ENCODE measurements at places on chromosomes 5 and 9. TPM values are rescaled to one million over a fixed set of nuclear protein-coding genes. Genes with fewer than 3 reads are reported as not detected.
A peak's percentile ranks its signal among the peaks of the same experiment; 100 is the strongest.

- DNase-seq = no peak
Observed at GRCh38 chr9:4567601-4568000, 77.3 kb downstream of the SLC1A1 start.

DNA sequence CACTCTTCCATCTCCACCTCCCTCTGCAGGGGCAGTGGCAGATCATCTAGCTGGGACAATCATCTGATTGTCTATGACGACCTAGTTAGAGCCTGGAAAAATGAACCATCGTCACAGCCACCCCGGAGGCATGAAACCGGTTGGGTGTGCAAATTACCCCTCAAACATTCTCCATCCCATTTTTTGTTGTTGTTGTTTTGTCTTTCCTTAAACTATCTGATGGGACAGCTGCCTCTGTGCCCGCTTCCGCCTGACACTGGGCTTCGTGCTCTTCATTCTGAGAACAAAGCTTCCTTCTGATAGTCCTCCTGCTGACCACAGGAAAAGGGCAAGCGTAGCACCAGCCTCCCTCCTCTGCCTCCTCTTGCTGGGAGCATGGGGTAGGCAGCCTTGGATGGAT is 7.0 kb upstream of the NDST1 start:
- no peak for DNase-seq

DNA sequence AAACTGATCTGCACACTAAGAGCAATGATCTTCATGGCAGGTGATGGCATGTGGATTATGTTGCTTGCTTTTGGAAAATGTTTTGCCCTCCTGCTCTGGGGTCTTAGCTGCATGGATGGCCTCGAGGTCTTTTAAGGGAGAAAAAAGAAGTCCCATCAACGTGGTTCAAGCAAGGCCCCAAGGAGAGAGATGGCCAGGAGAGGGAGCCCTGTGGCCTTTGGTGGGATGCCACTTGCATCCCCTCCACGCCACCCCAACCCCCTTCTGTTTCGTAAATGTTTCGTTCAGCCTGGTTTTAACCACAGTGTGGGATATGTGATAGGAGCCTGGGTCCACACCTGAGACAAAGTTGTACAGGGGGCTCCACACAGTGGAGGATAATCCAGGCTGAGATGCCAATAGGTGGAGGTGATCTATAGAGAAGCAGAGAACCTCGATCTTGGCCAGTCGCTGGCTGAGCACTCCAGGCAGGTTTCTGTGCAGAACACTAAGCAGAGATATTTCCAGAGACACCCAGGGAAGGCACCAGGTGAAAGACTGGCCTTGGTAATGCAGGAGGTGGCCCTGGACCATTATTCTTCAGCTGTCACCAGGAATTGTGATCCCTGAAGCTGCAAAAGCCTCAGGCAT is 25.8 kb upstream of the FRRS1L start:
- DNase-seq = no peak

- DNase-seq = no peak
Observed at GRCh38 chr9:2966565-2967300, 122.8 kb upstream of the PUM3 start.

- peak; percentile 47 for DNase-seq
Observed at GRCh38 chr5:152349683-152350526, 55.2 kb downstream of the NMUR2 start.

- DNase-seq = no peak
Observed at GRCh38 chr5:133841831-133842750, 126.3 kb downstream of the C5orf15 start.

DNA sequence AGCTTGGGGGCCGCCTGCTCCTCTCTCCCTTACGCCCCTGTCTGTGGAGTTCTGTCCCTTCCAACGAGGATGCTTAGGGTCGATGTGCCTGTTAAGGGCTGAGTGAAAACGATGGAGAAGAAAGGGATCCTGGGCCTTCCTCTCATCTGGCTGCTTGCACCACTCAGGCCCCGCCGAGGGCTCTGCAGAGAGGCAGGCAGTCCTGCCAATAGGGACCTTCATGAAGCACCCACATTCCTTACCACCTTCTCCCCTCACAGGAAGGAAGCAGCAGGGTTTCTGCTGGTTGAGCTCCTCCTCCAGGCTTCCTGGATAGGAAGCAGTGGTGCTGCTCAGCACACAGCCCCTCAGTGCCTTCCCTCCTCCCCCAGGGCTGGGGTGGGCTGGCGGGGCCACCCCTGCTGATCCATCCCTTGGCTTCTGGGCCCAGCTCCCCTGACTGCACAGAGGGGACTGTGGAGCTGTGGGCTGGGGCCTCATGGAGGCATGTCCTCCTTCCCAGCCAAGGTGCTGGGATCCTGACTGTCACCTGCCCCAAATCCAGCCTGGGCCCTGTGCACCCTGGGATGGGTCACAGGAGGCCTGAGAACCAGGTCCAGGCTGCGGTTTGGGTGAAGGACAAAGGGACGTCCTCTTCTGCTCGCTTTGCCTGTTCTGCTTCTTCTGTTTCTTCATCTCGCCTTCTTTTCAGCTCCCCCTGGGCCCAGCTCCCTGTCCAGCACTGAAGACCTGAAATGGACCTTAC is 50.5 kb downstream of the AHRR start:
- DNase-seq = no peak

DNA sequence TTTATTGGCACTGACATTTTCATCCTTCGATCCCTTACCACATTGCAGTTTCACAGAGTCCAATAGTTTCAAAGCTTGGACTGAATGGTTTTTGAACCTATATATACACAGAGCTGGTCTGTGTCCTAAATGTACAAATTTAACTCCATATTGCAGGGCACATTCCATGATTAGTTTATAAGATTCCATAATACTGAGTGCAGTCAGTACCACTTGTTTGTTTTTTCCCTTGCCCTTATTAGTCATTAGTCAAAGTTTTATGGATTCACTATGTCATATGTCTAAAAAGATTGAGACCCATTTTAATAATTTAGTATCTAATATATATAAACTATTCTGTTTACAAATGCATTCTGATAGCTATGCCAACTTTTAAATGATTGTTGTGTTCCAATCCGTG is 654.8 kb upstream of the MEF2C start:
- no peak for DNase-seq

- DNase-seq = no peak
Observed at GRCh38 chr5:87195104-87195591, 72.5 kb upstream of the RASA1 start.

- peak; percentile 39 for DNase-seq
Observed at GRCh38 chr9:126965541-126966428, 51.2 kb downstream of the RALGPS1 start.

DNA sequence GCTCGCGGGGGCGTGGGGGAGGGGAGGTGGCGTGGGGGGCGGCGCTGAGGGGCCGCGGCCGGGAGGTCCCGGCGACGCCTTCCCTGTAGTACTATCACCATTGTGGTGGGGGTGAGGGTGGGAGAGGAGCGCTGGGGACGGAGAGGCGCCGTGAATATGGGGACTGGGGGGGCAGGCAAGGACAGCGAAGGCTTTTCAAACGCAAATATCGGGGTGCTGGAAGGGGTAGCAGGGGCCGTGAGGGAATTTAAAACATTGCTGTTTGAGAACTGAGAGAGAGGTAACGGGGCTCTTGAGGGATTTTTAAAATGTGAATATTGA is 427 bp downstream of the RBM27 start:
- no peak for DNase-seq

Gene CYLC2
- total RNA-seq = not detected

Gene SPINK13
- total RNA-seq = not detected

Gene CD14
- 17.6 TPM for total RNA-seq

Gene HMCN2
- 6.7 TPM for total RNA-seq

Gene IFNA16
- total RNA-seq = not detected

All from psoas muscle (tissue), 8 donors.